ENCODE measurements at places on chromosomes 4 and X.

- H3K4me1 ChIP-seq = no peaks in the 10 kb centered on the region
- H3K4me3 ChIP-seq = no peak overlapping the region
- H3K27me3 ChIP-seq = no peaks in the 10 kb centered on the region
- no peaks in the 10 kb centered on the region for H3K36me3 ChIP-seq
- no peak for DNase-seq
Observed at GRCh38 chr4:47043821-47044220, 12.5 kb downstream of the GABRB1 start.

DNA sequence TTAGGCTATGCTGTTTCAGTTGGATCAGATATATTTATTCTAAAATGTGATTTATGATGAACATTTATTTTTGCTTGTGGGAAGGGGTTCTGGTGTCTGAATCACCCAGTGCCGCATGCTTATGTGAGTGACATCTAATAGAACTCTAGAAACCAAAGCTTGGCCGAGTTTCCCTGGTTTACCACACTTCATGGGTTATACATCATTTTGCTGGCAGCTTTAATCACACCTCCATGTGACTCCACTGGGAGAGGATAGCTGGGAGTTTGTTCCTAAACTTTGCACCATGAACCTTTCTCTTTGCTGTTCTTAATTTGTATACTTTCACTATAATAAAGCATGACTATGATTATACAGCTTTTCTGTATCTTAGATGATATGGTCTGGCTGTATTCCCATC is 382.9 kb downstream of the INPP4B start:
- no peaks in the 10 kb centered on the region for H3K4me1 ChIP-seq
- H3K27me3 ChIP-seq = no peaks in the 10 kb centered on the region
- no peak overlapping the region for H3K4me3 ChIP-seq
- H3K36me3 ChIP-seq = no peaks in the 10 kb centered on the region

DNA sequence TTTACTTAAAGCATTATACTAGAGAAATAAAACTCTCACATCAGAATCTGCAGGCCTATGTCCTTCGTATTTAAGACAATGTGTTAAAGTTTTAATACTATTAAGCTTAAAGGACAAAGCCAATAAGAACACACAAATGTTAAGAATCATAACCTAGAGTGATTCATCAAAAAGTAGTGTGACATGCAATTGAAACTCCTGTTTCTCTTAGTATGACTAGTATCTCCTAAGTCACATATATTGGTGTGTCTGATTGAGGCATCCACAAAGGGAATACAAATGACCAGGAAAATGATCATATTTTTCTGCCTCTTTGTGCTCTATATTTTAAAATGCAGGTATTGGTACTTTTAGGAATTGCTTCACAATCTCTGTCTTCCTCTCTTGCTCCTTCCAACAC is 23.8 kb downstream of the GPRASP3 start:
- DNase-seq = no peak
- H3K27ac ChIP-seq = no peak overlapping the region
- no peaks in the 10 kb centered on the region for H3K36me3 ChIP-seq
- no peaks in the 10 kb centered on the region for H3K27me3 ChIP-seq
- no peak overlapping the region for H3K4me3 ChIP-seq

DNA sequence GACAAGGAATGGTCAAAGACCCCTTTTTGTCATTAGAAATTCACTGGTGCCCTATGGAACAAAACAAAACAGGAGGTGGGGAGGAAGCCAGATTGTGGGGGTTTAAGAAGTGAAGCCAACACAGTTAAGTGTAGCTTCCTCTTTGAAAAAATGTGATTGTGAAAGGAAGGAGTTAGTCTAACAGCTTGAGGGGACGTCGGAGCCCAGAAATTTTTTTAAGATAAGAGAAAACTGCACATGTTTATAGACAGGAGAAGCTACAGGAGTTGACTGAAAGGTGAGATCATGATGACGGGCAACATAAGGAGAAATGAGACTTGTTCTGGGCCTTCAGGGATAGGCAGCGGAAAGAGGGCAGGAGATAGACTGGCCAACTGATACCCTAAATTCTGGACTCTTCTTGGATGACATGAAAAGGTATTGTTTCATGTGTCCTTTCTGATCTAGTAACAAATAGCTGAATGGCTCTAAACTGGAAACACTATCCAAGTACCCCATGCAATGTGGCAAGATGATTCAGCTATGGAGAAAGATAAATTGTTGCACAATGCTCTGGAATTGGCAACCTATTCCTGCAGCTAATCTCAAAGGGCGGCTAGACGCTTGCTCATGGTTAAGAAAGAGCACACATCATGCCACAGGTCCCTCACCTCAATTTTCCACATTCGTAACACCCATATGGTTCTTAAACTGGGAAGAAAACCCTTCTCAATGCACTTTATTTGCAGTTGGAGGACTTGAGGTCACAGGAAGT is 3.7 kb upstream of the HDAC8 start:
- no peaks in the 10 kb centered on the region for H3K27me3 ChIP-seq
- H3K36me3 ChIP-seq = no peaks in the 10 kb centered on the region
- H3K4me3 ChIP-seq = no peak overlapping the region

DNA sequence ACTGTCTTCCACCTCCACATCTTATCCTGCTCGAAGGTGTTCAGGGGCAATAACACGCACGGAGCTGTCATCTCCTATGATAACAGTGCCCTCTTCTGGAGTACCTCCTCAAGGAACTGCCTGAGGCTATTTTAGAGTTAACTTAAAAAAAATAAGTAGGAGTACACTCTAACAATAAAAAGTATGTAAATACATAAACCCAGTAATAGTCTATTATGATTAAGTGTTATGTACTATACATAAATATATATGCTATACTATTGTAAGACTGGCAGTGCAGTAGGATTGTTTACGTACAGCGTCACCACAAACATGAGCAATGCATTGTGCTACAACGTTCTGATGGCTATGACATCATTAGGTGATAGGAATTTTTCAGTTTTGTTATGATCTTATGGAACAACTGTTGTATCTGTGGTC is 34.5 kb upstream of the TLR2 start:
- no peak overlapping the region for H3K27ac ChIP-seq
- H3K27me3 ChIP-seq = no peaks in the 10 kb centered on the region
- H3K4me1 ChIP-seq = no peaks in the 10 kb centered on the region
- no peak for DNase-seq
- H3K36me3 ChIP-seq = no peaks in the 10 kb centered on the region
- no peak overlapping the region for H3K4me3 ChIP-seq

DNA sequence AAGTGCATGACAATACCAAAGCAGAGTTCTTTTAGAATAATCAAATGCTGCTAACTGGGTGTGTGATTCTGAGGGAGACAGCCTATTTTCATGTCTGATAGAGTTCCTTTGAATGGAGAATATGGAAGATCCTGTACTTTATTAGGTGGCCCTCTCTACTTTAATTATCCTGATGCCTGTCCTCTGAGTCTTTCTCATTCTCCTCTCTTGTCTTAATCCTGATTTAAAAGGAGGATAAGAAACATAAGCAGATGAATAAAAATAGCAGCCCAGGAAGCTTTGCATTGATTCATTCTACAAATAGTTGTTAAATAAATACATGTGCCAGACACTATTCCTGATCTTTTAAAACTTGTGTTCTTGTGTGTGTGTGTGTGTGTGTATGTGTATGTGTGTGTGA is 387.3 kb downstream of the SPRY1 start:
- no peaks in the 10 kb centered on the region for H3K4me1 ChIP-seq
- no peaks in the 10 kb centered on the region for H3K27me3 ChIP-seq
- no peak for DNase-seq

Data from uterus (tissue), 4 donors.